ENCODE measurements at places on chromosomes 7 and 10. TPM values are rescaled to one million over a fixed set of nuclear protein-coding genes. Genes with fewer than 3 reads are reported as not detected.

NKX1-2 gene
- not detected for polyA plus RNA-seq

DGKI gene
- polyA plus RNA-seq: 0.29 TPM

KCNH2 gene
- 5.0 TPM for polyA plus RNA-seq

TMEM26 gene
- polyA plus RNA-seq: 2.6 TPM

DNA sequence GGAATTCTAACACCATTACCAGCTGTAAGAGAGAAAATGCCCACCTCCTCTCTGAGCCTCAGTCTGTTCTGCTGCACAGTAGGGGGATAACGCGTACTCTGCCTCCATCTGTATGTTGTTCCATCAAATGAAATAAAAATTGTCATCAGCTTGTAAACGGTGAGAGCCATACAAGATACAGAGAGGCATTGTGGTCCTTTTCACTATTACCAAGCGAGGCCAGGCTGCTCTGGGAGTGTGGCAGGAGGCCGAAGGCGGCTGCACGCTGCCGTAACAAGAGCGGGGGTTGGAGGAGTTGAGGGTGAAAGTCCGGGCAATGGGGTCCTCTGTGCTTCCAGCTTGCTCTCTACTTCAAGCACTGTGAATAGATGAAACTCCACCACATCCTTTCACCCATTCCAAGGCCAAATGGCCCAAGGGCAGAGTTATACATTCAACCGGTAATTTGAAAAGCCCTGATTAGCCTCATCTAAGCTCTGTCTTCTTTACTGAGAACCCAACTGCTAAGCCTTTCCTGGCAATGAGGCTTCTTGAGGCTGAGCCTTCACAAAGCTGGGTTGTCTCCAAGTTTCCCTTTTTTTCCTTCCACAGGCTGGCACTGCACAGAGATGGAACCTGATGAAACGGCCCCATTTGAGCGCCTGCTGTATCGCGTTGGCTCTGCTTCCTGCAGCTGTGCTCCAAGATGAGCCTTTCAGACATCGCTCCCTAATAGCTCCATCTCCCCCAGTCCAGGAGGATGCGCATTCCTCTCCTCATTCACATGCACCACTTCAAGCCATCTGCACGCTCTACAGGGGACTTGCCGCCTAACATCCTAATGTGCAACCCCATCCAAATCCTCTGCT is 47.2 kb downstream of the PYROXD2 start:
- no peak for DNase-seq

DNA sequence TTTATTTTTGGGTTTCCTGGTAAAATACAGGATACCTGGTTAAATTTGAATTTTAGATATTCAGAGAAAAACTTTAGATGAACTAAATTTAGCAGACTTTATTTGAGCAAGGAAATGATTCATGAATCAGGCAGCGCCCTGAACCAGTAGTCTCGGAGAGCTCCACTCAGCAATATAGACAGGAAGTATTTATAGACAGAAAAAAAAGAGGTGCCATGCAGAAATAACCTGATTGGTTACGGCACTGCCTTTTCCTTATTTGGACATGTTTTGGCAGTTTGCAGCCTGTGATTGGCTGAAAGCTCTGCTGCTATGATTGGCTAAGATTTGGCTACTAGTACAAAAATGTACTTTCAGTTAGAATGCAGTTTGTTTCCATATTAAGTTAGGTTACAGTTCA is 198.3 kb upstream of the DKK1 start:
- no peak for DNase-seq

GRCh38 chr10:18753312-18753895 is 94.2 kb downstream of the ARL5B start:
- no peak for DNase-seq

DNA sequence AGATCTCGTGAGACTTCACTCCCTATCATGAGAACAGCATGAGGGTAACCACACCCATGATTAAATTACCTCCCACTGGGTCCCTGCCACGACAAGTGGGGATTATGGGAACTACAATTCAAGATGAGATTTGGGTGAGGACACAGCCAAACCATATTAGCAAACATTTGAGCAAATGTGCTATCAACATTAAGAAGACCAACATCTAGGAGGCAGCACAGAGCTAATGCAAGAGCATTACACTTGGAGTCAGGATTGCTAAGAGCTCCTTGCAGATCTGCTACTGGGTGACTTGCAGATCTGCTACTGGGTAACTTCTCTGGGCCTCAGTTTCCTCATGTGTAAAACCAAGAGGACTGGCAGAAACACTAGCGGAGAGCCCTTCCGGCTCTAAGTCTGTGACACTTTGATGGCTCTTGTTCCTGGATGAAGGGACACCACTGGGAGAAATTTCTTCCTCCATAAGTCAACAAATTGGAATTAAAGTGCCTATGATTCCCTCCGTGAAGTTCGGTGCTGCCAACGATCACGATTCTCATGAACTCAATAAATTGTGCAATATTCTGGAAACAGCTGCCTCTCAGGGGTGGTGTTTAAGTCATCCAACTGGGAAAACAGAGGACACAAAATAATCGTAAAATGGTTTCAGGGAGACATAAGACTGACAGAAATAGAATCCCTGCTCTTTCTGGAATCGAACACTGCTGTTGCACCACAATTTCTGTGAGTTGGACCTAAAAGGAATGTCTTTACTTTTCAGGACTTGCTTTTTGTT is 115.8 kb upstream of the ITGB1 start:
- DNase-seq: no peak

GRCh38 chr7:128933180-128933891 is 4.4 kb upstream of the IRF5 start:
- DNase-seq: no peak

GRCh38 chr10:5413012-5413938 is 918 bp downstream of the NET1 start:
- DNase-seq: no peak

GRCh38 chr10:17744341-17744861 is 7.6 kb upstream of the TMEM236 start:
- no peak for DNase-seq

DNA sequence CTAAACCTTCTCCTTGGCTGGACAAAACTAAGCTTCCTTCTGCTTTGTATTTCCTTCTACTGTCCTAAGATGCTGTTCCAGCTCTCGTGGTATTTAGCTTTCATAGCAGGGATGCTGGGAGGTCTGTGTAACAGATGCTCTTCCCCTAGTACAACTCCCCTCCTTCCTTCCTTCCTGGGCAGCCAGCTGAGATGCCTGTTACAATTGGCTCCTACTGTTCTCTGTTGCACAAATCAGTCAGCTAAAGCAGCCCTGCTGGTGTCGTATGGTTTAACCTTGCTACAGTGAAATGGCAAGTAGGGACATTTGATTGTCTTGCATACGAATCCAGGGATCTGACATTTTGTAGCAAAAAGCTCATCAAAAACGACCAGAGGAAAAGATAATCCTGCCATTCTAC is 143.8 kb downstream of the ARHGAP21 start:
- DNase-seq: no peak

- DNase-seq: no peak
These were observed 1.7 kb downstream of the AEBP1 start for GRCh38 chr7:44105832-44106231.

GRCh38 chr10:659688-660141 is 29.8 kb downstream of the DIP2C start:
- no peak for DNase-seq

DNA sequence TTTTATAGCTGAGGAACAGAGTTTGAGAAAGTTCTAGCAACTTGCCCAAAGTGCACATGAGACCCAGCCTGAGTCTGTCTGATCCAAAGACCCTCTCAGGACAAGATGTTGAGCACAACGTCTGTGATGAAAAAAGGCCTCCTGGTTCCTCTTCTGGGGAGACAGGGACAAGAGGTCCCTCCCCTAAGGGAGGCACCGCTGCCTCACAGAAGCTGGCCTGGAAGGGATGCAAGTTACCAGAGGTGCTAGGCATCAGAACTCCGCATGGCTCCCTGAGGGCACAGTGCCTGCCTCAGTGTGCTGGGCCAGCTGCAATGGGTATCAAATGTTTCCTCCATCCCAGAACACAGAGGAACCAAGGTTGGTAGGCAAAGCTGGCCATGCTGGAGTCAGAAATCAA is 302.4 kb downstream of the GRID1 start:
- DNase-seq: no peak

DNA sequence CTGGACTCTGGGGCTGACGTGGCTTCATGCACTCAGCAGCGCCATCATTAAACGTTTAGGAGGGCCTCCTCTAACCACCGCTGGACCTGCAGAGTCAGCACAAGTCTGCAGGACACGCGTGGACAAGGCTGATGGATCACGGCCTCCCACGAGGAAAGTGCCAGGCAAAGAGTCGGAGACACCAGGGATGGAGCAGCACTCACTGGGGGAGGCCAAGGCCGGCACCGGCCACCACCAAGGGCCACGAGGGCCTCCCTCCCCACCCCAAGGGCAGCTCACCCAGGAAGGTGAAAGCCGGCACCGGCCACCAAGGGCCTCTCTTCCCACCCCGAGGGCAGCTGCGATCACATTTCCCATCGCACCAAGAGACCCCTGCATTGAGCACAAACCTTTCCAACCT is 91.5 kb downstream of the DIP2C start:
- no peak for DNase-seq

All from ovary (tissue), 10 donors.